ENCODE measurements at places on chromosomes 6 and 20.

GRCh38 chr6:87808005-87808757 is 106.1 kb upstream of the AKIRIN2 start:
- no peak for DNase-seq

GRCh38 chr6:84777888-84778287 is 13.5 kb upstream of the TBX18 start:
- no peak for DNase-seq

DNA sequence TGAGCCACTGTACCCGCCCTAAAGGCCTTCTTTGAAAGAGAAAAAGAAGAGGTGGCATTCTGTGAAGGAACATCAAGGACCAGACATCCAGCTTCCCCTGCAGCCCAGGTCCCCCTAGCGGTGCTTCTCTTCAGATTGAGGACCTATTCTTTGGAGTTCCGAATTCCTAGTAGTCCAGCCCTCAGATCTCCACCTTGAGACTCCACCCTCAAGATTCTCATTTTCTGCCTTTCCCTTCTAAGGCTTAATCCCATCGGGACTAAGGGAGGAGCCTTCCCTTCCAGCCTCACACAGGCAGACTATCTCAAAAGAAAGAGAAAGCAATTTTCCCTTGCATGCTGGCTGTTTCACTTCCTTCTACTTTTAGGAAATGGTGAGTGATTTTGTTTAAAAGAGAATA is 32.5 kb downstream of the MUC22 start:
- peak; percentile 41 for DNase-seq

GRCh38 chr6:47288267-47289090 is 21.2 kb downstream of the TNFRSF21 start:
- DNase-seq: no peak

Data from NCI-H446 (cell line).